CD4-positive, alpha-beta memory T cell (primary cell): ENCODE measurements at places on chromosomes 3 and 15.

DNA sequence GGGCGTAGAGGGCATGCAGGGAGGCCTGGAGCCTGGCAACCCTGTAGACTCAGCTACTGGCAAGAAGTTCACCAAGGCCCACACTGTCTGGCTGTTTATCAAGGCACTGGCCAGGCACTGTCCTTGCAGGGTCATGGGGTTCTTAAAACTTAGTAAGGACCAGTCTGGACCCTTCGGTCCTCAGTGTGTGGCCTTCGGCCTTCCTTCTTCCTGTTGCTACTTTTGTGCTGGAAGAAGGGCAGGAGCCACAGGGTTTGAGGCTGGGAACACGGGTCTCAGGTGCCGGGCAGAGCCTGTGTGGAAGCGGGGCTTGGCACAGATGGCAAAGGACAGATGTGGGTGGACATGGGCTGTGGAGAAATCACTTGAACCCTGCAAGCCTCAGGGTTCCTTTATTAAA, 76.6 kb downstream of the SNRK start:
- DNase-seq = no peak

GRCh38 chr3:141529717-141530414, 43.0 kb downstream of the RASA2 start:
- peak; percentile 44 for DNase-seq

GRCh38 chr3:182637350-182638110, 155.8 kb upstream of the ATP11B start:
- no peak for DNase-seq

DNA sequence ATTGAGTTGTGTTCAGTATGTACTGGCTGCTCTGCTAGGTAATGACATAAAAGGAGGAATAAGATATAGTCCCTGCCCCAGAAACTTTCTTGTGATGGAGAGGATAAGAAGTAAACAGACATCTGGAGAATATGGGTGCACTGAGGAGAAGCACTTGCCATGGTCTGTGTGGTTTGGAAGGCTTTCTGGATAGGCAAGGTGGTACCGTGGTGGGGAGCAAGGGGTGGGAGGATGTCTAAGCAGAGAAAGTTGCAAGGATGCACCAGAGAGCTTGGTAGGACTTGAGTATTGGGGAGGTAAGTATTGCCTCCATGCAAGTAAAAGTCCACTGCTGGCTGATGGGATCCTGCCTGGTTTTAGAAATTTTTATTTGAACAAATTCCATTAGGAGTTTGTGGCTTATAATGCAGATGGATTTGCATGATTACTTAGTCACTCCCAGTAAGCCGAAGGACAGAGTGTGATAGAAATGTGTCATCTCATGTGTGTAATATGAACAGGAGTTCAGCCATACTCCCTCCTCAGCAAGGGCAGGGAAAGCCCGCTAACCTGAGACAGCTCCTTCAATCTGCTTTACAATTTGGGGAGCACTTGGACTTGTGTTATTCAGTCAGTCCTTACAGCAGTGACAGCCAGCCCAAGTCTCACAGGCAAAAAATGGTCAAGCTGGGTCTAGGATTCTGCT, 53.6 kb downstream of the CLSTN2 start:
- no peak for DNase-seq

DNA sequence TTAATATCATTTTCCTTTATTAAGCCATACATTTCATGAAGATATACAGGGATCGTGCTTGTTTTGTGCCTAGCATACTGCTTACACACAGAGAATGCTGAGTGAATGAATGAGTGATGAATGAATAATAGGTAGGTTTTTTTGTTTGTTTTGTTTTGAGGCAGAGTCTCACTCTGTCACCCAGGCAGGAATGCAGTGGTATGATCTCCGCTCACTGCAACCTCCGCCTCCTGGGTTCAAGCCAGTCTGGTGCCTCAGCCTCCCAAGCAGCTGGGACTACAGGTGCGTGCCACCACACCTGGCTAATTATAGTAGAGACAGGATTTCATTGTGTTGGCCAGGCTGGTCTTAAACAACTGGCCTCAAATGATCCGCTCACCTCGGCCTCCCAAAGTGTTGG, 400.0 kb downstream of the ROBO1 start:
- no peak for DNase-seq

- DNase-seq = no peak
Observed at GRCh38 chr3:24359102-24359501, 135.5 kb downstream of the THRB start.

- DNase-seq = no peak
Observed at GRCh38 chr15:29822684-29823459, 604 bp upstream of the TJP1 start.

DNA sequence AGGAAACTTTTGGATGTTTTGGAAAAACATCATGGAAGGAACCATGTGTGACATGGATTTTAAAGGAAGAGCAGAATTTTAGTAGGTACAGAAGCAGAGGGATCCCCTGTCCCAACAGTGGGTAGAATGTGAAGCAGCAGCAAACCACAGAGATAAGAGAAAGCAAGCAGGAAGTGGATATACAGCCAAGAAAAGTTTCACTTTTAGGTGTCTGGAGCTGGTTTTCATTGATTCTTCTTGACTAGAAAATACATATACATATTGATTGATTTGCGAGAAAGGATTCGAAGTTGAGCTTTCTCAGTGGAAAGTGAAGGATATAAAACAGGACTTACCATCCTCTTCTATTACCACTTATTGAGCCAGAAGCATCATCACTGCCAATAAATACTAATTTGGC, 133.5 kb downstream of the KCNMB2 start:
- DNase-seq = no peak

DNA sequence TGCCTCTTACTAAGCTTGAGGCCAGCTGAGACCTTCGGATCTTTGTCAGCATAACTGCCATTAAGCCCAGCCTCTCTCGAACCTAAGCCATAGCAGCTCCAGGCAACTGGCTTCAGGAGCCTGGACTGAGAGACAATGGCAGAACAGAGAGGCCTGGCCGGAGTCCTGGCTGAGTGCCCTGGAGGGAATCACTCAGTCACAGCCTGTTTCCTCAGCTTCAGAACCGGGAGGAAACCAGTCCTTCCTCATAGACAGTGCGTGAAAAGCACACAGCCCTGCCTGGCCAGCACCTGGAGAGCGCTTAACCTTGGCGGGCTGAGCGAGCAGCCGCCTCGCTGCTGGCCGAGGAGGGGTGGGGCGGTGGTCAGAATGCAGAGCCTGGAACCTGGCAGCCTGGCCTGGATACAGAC, 21.6 kb downstream of the RNU5B-1 start:
- DNase-seq = no peak

GRCh38 chr15:28252831-28253230, 69.1 kb downstream of the HERC2 start:
- no peak for DNase-seq

GRCh38 chr3:69142090-69142489, 19.7 kb upstream of the LMOD3 start:
- no peak for DNase-seq

DNA sequence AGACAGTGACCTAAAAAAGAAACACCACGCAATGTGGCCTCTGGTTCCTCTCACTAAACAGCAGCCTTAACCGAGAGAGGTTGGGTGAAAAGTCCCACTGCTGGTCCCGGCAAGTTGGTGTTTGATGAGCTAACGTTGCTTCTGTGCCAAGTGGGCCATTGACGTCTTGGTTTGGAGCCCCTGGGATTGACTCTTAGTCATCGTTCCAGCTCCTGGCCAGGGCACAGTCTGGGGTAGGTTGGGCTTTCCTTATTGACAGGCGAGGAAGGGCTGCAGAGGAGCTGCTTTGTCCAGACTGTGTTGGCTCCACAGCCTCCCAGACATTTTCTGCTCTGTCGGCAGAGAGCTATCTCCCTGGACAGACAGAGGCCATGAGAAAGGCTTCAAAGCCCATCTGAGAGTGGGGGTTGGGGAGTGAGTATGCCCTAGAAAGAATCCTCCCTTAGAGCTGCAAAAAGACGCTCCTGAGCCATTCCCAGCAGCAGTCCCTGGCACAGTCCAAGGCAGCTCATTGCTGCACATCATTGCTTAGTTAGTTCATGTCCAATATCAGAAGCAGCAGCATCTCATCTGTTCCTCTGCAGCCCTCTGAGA, 28.6 kb upstream of the C3orf80 start:
- no peak for DNase-seq

DNA sequence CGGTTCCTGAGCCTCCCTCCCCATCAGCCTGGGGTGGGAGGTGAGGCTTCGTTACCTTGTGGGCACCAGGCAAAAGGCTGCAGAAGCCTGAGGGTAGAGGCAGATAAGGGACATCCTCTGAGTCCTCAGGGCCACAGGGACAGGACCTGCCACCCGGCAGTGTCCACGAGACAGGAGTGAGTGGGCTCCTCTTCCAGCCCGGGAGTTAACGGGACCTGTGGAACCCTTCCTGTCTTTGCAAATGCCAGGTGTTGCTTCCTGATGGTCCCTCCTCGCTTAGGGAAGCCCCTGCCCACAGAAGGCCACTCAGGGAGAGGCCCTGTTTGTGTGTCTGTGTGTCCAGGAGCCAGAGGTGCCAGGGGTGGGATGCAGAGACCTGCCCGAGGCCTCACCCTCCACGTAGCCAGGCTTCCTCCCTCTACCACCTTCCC, 111.1 kb upstream of the ALDH1A3 start:
- no peak for DNase-seq

GRCh38 chr3:187291001-187291511, 481 bp downstream of the MASP1 start:
- no peak for DNase-seq

DNA sequence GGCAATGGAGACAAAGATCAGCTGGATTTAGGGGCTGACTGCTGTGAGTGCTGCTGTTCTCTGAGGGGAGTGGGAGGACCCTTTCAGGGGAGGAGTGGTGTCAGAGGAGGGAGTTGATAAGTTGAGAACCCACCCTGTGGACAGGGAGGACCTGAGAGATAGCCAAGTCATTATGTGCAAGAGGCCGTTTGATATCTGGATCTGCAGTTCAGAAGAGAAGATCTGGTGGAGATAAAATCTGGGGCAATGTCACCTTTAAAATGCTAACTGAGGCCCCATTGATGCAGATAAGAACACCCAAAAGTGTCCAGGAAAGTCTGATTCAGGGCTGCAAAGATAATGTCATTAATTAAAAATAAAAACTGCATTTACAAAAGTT, 256.1 kb upstream of the HES1 start:
- DNase-seq = no peak

- DNase-seq = no peak
Observed at GRCh38 chr3:172188511-172188910, 149.1 kb downstream of the FNDC3B start.

DNA sequence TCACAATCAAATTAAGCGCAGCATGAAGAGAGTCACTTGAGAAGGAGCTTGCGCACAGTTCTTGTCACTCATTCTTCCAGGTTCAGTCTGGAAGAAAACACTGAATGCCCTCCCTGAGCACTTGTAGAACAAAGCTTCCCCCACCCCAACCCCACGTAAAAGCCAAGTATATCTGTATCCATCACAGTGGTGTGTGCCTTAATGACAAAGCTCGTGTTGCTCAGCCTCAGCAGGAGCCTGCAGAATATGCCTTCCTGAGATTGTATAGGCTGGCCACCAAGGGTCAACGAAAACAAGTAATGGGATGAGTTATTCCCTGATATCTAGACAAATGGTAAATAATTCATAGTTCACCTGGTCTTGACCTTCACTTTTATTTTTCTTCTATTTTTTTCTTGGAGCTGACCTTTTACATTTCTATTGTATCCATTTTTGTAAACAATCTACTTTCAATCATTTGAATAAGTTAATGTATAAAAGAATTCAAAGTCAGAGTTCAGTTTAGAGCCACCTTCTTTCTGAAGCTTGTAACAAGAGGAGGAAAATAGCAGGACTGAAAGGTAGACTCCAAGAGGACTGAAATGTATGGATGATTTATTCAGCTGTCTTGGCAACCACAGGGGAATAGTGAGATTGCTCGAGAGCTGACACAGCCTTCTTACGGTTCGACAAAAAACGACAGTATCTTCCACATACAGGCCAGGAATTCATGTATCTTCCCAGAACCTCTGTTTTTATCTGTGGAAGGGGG, 405.5 kb upstream of the TPM1 start:
- no peak for DNase-seq

DNA sequence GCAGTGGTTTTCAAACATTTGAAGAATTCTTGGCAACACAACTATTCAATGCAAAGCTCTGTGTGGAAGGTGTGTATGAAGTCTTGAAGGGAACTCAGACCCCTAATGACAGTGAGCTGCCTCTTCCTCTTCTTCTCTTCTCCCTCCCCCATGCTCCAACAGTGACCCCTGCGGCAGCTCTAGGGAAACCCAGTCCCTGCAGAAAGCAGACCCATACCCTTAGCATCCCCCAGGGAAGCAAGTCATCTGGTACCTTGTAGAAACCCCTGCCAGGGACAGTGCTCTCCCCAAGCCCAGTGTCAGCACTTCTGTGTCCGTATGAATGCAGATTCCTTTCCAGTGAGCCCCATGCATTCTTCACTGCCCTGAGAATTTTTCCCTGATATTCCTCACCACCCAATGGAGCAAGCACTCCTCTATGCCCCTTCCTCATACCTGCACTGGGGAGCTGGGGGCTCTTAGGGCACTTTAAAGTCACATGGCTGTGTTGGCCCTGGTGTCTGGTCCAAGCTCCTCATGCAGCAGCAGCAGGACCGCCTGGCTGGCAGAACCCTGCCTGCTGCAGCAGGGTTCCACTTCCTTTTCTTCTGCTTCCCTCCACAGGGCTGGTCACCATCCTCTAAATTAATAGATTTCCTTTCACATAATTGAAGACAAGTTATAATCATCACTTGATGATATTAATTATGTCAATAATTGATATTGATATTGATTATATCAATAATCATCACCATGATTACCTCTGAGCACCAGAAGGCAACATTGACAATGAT, 442.5 kb downstream of the EPHB1 start:
- no peak for DNase-seq

DNA sequence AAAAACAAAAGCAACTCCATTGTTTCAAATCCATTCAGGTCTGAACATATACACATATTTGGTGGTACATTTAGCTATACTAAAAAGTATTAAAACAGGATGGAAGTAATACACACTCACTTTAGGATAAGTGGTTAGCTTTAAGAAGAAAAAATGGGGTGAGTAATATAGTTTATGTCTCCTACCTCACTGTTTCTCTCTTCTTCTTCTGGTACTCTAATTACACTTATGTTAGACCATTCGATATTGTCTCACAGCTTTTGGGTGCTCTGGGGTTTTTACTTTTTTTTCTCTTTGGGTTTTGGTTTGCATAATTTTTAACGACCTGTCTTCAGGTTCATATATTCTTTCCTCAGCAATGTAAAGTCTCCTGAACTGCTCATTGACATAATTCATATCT, 75.4 kb upstream of the AKAP13 start:
- no peak for DNase-seq

- no peak for DNase-seq
Observed at GRCh38 chr3:29577250-29577649, 296.4 kb downstream of the RBMS3 start.
